Bronchial epithelial cell (primary cell): ENCODE measurements at places on chromosomes 11 and 22. TPM values are rescaled to one million over a fixed set of nuclear protein-coding genes. Genes with fewer than 3 reads are reported as not detected.

GRCh38 chr11:133902506-133902905 is 54.3 kb downstream of the IGSF9B start:
- no peak for DNase-seq

DNA sequence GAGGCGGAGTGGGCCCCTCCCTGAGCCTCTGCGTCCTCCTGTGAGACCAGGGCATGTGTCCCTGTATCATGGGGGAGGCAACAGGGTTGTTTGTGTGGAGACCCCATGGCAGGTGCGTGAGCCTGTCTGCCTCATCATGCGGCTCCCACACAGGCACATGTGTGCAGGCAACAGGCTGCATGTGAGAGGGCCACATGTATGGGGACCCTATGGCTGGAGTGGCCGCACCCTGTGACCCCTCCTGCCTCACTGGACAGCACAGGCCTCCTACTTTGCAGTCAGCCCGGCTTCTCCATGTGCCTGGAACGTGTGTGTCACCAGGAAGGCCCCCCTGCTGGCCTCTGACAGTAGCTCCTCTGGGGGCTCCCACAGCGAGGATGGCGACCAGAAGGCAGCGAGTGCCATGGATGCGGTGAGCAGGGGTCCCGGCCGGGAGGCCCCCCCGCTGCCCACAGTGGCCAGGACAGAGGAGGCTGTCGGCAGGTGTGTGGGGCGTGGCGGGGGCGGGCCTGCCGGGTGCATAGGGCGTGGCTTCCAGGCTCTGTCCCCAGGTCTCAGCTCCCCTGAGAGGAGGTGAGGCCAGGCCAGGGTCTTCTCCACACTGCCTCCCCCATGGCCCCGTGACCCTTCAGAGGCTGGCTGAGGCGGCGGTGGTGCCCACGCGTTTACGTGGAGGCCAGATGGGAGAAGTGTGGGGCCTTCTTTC is 34.1 kb downstream of the SBF1 start:
- DNase-seq, result no peak

GRCh38 chr11:134276396-134277182 is 410 bp downstream of the GLB1L3 start:
- DNase-seq, result no peak

- DNase-seq, result peak; percentile 59
These were observed 21.6 kb upstream of the PEX26 start for GRCh38 chr22:18056161-18056666.

DNA sequence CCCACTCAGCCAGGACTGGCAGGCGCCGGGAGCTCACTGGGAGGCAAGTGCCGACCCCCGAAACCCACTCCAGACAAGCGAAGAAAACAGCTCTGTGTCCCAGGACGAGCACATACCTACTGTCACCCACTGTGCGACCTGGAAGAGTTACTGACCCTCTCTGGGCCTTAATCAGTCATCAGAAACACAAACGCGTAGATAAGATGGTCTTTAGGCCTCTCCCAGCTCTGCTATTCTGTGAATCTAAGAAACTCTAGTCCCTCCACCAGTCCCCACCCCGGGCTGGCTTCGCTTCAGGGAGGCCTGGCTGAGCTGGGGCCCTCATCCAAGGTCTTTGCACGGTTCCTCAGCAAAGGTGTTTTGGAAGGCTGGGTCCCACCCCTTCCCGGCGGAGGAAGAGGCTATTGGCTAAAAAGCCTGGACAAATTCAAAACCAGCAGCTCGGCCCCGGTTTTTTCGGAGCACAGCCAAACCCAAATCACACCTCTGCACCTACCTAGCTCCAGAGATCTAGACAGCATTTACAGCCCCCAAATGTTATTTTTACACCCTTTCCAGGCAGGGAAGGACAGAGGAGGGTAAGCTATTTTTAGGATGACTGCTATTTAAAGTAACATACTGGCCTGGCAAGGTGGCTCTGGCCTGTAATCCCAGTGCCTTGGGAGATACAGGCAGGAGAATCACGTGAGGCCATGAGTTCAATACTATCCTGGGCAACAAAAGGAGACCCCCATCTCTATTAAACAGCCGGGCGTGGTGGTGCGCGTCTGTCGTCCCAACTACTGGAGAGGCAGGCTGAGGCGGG is 13.2 kb upstream of the HDHD5 start:
- no peak for DNase-seq

GRCh38 chr22:45204819-45205218 is 35.9 kb downstream of the KIAA0930 start:
- DNase-seq, result no peak

DNA sequence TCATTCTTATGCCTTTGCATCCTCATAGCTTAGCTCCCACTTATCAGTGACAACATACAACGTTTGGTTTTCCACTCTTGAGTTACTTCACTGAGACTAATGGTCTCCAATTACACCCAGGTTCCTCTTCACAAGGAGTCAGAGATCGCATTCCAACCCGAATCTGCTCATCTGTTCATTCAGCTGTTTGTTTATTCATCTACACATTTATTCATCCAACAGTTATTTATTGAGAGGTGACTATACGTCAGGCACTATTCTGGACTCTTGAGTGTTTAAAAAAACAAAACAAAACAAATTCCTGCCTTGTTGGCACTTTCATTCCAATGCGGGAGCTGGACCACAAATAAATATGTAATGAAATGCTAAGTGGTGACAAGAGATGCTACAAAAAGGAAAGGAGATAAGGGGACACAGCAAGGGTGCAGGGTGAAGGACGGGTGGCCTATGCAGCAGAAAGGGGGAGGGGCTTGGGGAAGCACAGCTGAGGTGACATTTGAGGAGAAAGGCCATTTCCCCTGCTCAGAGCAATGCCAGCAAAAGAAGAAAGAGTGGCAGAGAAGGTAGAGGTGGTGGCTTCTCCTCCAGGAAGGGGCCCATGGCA is 393.8 kb upstream of the SYN3 start:
- no peak for DNase-seq

GRCh38 chr11:12598330-12599256 is 75.6 kb upstream of the TEAD1 start:
- DNase-seq, result no peak

DNA sequence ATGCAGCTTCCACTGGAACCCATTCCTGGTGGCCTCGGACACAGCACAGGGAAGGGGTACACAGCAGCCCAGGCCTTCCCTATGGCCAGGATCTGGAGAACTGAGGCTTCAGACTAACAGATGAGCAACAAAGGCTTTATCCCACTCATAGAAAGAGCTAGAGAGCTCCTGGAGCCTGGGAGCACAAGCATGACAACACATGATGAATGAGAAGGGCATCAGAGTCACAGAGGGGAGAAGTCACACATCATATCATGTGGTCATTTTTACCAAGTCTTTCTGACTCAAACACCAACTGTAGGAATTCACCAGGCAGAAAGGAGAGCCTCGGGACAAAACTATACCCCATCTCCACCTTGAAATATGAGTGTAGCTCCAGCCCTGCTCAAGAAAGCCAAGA is 43.2 kb downstream of the NRXN2 start:
- no peak for DNase-seq

The CASP5 gene
- total RNA-seq, result 6.9 TPM in 1 of 2 replicates, not detected in the other

GRCh38 chr11:111450480-111451320 is 61.5 kb downstream of the BTG4 start:
- DNase-seq, result no peak

The CNIH2 gene
- total RNA-seq, result not detected in 2 replicates

The LMO2 gene
- 0.77 and 1.1 TPM in 2 replicates for total RNA-seq

DNA sequence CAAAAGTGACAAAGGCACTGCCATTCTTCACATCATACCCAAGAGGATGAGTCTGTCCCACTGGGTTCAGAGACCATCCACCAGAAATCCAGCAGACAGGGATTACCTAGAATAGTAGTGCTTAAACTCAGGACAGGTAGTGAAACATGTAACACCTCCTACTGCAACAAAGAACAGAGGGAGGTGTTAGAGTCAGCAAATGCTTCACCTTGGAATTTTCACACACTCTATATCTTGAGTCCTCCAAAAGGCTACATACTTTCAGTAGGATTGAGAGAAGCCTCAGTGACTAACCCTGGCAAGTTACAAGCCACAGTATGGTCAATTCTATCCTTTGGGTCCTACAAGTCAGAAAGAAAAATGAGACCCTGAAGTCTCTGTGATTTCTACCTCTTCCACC is 6.0 kb upstream of the CAVIN3 start:
- DNase-seq, result no peak

DNA sequence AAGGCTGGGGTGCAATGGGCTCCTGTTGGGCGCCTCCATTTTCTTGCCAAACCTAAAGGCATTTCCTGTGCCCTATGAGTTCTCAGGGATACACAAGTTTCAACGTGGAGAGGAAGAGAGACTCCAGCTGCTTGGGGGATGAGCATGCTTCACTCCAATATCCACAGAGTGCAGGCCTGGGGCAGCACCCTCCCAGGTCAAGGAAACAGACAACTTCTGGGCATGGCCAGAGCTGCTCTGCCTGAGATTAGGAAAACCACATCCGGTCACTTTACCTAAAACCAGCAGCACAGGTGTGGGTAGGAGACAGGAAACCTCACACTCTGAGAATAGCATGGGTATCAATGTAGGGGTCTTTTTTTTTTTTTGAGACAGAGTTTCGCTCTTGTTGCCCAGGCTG is 28.7 kb downstream of the TMEM184B start:
- DNase-seq, result peak; percentile 66

GRCh38 chr22:25210793-25211192 is 8.6 kb upstream of the CRYBB2 start:
- DNase-seq, result peak; percentile 15

The FAM89B gene
- 10.6 and 10.8 TPM in 2 replicates for total RNA-seq

- no peak for DNase-seq
These were observed 47.7 kb upstream of the PPP6R3 start for GRCh38 chr11:68412593-68413475.

DNA sequence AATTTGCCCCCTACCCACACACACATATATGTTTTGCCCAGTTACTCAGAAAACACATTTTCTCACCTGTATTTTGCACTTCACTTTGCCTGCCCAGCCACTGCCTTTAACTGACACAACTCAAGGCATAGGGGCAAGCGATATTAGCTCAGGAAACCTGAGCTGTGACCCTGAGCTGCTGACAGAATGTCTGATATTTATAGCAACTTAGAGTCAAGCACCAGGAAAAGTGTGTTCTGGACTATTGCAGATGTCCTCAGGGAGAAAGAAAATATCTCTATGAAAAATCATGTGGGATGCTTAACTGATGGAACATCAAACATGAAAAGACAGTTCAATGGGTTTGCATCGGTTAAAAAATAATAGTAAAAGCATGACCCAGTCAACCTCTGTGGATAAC is 63.9 kb upstream of the SLC35C1 start:
- no peak for DNase-seq

- peak; percentile 10 for DNase-seq
These were observed 1.3 kb upstream of the ISX start for GRCh38 chr22:35064664-35065063.

The MIEF1 gene
- 23.7 and 25.6 TPM in 2 replicates for total RNA-seq

The FANCF gene
- 8.3 and 13.4 TPM in 2 replicates for total RNA-seq

DNA sequence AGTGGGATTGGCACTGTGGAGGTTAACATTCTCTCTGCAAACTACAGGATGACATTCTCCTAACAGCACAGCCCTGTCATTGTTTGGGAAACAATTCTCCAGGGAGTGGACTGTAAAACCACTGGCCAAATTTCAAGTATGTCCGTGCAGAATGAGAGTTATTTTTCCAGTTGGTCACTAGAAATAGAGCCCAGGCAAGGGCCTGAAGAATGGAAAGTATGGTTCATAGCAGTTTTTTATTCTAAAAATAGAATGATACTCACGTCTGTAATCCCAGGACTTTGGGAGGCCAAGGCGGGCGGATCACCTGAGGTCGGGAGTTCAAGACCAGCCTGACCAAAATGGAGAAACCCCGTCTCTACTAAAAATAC is 39.0 kb upstream of the CD44 start:
- DNase-seq, result no peak

DNA sequence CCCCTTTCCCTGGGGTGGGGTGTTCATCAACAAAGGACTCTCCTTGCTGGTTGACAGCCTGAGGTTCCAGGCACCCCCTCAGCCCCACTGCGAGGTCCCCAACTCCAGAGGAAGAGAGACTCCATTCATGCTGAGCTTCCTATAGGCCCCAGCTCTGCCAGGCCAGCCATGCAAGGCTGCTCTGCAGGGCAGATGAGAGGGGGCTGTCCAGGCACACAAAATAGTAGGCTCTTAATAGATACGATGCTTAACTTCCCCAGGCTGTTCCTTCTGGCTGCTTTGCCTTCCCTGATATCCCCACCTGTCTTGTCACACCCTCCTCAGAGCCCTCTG is 45.0 kb upstream of the CRYBB3 start:
- no peak for DNase-seq

DNA sequence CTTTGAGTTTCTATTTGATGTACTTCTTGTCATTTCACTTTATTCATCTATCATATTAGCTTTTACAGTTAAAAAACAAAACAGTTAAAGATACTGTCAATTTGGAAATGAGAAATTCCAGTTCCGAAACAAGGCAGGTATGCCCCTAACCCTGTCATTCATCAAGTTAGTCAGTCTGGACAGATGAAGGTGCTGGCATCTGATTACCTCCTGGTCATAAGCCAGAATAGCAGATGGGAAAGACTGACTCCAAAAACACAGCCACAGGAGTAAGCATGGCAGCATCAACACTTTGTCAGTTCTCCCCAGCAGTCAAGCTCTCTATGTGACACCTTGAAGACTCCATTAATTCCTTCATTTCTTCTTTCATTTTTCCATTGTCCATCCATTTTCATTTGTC is 4.3 kb downstream of the LRRC51 start:
- DNase-seq, result no peak

The IGF2 gene
- 1.0 and 6.6 TPM in 2 replicates for total RNA-seq

- DNase-seq, result no peak
These were observed 54.3 kb downstream of the SWAP70 start for GRCh38 chr11:9718147-9718546.

The RASD2 gene
- total RNA-seq, result 0.13 and 0.26 TPM in 2 replicates

The VPS37C gene
- total RNA-seq, result 8.7 and 11.3 TPM in 2 replicates

GRCh38 chr11:6418557-6419008 is 311 bp downstream of the APBB1 start:
- DNase-seq, result no peak

DNA sequence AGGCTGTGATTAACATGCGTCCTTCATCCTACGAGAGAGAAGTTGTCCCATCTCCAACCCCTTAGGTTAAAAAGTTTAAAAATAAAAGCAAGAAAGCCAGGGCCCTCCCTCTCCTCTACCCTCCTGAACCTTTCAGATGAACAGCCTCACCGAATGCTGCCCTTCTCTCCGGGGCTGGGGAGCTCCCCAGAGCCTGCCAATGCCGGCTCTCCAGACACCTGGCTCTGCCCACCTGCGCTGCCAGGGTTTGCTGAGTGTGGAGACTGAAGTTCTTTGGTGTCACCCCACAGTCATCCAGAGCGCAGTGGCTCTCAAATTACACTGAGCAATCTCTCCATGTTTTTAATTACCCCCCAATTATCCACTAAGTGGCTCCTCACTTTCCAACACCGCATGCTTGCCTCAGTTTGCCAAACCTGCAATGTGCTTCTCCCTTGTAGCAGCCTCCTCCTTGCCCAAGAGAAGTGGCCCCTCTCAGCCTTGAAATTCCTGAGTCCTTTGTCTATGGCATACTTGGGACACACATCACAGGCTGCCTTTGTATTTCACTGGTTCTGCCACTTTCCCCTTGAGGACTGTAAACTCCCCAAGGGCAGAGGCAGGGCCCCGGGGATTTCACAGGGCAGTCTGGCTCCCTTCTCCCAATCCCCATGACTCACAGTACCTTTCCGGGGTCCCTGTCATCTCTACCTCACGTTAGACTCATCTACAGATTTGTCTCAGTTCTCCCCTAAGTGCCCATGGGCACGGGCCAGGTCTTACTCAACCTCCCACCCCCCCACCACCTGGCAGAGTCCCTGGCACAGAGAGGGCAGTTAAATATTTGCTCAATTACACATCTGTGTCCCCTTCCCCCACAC is 2.0 kb downstream of the MYH9 start:
- DNase-seq, result peak; percentile 86

- DNase-seq, result no peak
These were observed 9.0 kb downstream of the KCNQ1OT1 start for GRCh38 chr11:2690596-2691354.

The OR4D5 gene
- total RNA-seq, result not detected in 2 replicates

The ARVCF gene
- total RNA-seq, result 19.2 and 23.2 TPM in 2 replicates

The ALDH3B2 gene
- 17.9 and 73.4 TPM in 2 replicates for total RNA-seq

The RIMBP3B gene
- under 0.01 TPM in 1 of 2 replicates, not detected in the other for total RNA-seq
